ENCODE measurements at places on chromosomes 16 and 17.

GRCh38 chr16:72921620-72922019, 126.3 kb downstream of the ZFHX3 start:
- DNase-seq = peak; percentile 81

GRCh38 chr17:81131486-81132196, 33.7 kb upstream of the PVALEF start:
- DNase-seq = no peak

DNA sequence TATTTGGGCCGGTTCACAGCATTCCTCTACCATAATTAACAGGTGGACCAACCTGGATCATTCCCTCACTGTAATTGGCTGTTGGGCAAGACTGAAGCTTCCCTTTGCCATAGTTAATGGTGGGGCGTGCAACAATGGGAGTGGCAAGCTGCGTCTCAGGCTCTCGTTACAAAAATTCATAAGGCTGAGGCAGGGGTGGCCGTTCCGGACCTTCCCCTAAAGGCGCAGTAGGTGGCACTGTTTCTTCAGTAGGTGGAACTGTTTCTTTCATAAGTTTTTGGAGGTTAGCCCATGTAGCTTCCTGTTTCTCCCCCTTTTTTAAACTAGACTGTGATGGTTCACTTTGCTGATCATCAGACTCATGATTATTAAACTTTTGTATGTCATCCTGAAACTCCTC, 17.0 kb upstream of the TMC5 start:
- no peak for DNase-seq

DNA sequence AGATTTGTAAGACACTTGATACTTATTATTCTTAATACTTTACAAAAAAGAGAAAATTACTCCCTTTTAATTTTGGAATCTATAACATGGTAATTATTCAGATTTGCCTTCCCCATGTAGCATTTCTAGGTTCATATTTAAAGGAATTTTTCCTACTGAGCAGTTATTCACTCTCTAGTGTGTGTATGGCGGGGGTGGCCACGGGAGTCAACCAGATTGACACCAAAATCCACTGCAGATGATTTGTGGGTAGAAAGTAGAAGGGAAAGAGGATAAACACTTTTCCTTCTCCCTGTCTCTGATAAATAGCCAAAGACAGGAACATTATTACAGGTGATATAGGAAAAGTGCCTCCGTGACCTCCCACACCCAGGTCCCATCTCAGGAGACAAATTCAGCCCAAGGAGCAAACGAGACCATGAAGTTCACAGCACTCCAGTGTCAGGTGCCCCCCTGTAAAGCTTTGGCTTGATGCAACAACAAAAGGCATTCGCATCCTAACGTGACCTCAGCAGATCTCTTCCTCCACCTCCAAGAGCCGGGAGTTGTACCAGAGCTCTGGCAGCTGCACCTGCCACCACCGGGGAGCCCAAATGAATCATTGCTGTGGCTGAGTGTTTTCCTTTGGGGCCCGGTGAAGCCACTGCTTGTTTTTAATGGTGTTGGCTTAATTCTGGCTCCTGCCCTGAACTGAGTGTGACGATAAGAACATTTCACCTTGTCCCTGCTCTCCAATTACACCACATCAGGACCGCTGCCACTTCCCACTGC, 92.7 kb upstream of the NOL11 start:
- DNase-seq = no peak

- DNase-seq = peak; percentile 80
These were observed 224.9 kb downstream of the SEC14L1 start for GRCh38 chr17:77365584-77366186.

DNA sequence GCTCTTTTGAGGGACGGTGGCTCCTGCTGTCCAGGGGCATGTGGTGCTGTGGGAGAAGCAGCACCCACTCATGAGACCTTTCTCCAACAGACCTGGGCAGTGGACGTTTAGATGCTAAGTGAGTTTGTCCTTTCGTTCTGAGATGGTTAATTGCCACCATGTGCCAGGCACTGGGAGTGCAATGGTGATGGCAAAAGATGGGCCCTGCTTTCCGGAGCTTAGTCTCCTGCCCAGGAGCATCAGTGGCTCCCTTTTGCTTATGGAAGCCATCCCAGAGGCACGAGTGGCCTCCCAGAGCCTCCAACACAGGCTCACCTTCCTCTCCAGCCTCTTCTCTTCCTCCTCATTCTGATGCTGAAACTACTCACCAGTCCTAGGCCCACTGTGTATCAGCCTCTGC, 28.4 kb downstream of the CASKIN2 start:
- DNase-seq = no peak

DNA sequence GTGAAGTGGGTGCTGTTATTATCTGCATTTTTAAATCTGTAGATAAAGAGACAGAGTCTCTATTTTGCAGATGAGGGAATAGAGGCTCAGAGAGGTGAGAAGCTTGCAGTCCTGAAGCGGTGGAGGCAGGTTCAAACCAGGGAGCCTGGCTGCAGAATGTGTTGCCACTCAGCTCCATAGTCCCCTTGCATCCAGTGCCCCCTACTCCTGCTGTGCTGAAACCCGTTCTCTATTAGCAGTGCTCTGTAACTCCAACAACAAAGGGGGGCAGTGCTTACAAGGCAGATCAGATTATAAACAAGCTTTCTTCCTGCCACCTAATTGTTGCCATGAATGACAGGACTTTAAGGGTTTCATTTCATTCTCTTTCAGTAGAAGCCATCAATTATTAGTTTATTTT, 118.1 kb upstream of the CACNG3 start:
- no peak for DNase-seq

GRCh38 chr17:27512511-27513346, 56.5 kb downstream of the KSR1 start:
- DNase-seq = peak; percentile 34

DNA sequence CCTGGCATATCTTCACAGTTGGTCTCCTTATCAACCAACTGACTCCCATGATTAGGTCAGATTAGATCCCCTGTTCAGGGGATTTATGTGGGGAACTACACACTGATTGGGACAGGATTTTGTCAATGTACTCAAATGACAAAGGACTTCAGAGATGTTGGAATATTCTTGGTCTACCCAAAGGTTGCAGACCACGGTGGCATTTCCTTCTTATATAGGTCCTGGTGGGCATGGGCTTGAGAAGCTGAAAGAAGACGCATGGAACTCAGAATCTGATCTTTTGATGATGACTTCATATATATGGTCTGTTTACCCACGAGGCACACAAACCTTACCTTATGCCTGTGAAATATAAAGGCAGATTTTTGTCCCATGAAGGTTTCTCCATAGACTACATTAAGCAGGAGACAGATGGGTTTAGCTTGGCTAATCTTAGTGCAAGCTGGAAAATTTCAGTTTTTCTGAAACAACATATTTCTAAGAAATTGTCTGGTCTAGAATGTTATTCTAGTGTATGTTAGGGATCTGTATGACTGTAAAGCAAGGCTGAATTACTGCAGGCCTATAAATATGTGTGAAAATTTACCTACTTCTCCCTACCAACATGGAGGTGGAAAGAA, 33.5 kb downstream of the HLF start:
- no peak for DNase-seq

GRCh38 chr17:82534401-82534812, 14.9 kb downstream of the FOXK2 start:
- no peak for DNase-seq

GRCh38 chr17:44081681-44082080, 11.1 kb downstream of the G6PC3 start:
- no peak for DNase-seq

- no peak for DNase-seq
These were observed 89.3 kb upstream of the CDYL2 start for GRCh38 chr16:80893686-80894085.

DNA sequence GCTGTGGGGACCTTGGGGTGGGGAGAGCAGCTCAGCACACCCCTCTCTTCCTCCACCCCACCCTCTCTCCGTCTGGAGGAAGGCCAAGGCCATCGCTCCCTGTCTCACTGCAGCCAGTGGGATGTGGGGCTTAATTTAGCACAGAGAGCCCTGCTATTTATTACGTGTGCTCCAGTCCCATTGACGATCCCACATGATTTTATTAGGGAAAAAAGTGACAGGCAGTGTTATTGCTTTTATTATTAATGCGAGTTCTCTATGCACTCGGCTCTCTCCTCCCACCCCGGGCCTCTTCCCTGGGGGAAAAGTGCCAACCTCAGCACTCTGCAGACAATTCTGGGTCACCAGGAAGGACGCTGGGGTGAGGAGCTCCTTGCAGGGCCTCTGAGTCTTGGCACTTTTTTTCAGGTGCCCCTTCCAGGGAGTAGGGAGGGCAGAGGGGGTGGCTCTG, 57.3 kb downstream of the MGAT5B start:
- DNase-seq = no peak

- DNase-seq = no peak
These were observed 60.4 kb upstream of the RPH3AL start for GRCh38 chr17:413016-413350.

DNA sequence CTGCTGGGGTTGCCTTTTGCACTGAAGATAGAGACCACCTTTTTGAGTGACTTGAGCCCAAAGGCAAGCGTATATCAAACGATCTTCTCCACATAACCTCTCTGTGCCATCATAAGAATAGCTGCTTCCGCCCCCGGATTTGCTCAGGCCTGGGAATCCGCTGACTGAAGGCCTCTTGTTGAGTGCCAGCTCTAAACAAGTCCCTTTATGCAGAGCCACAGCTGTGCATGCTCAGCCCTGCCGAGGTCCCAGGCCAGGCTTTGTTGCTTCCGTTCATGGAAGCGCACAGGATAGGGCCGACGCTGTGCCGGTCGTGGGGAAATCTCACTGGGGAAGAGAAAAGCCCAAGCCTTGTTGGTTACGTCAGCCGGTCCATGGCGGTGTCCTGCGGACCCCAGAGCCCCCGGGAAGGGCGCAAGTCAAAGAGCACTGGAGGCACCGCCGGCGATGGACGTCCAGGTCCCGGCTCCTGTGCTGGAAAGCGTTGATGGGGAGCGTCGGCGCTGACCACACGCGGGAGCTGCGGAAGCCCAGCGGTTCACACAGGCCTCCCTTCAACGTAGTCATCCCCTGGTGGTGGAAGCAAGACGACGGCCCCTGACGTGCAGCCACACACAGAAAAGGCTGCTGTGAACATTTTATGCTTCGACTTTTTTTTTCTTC, 23.5 kb upstream of the RPL13 start:
- no peak for DNase-seq

DNA sequence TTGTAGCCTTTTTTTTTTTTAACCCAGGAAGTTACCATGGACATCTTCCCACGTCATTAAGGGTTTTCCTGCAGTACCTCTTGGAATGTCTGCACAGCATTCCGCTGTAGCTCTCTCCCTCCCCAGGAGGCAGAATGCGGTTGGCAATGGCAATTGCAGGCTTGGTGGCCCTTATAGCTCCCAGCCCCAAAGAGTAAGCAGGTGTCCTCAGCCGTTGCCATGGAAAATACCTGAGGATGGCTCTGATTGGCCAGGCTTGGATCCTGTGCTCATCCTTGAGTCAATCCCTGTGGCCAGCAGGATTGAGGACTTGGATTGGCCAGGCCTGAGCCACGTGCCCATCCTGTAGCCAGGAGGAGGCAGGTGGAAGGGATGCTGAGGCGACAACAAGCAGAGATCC, 15.5 kb upstream of the TIMP2 start:
- peak; percentile 75 for DNase-seq

GRCh38 chr17:2008332-2009126, 16.6 kb downstream of the RTN4RL1 start:
- DNase-seq = no peak

- DNase-seq = peak; percentile 44
These were observed 11.0 kb downstream of the CHMP6 start for GRCh38 chr17:81002409-81003361.

DNA sequence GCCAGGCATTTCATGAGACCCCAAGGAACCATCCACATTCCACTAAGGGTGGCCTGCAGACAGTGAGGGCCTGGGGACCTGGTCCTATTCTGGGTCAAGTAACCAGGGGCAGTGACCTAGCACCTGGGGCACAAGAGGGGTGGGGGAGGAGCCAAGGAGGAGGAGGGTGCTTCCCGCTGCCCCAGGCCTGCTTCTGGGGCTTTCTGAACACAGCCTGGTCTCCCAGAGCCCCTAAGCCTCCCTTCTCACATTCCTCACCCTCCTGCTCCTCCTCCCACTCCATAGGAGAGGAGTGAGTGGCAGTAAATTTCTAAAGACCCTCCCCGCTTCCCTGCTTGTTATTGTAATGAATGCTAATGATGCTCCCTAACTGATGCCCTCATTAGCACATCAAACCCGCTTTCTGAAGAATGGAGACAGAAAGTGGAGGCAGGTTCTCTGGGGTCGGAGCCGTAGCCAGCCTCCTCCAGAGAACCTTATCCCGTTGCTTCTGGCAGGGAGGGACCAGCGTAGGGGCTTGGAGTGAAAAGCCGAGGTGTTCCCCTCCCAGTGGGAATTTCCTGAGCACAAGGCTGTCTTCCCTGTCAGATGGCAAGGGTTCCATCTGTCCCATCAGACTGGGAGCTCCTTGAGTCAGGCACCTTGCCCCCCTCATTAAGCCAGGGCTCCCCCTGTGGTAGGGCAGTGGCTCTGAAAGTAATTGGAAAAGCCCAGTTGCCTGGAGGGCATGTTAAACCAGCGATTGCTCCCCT, 3.7 kb upstream of the SRCIN1 start:
- no peak for DNase-seq

- DNase-seq = peak; percentile 87
These were observed 38.6 kb downstream of the USP10 start for GRCh38 chr16:84738255-84739038.

DNA sequence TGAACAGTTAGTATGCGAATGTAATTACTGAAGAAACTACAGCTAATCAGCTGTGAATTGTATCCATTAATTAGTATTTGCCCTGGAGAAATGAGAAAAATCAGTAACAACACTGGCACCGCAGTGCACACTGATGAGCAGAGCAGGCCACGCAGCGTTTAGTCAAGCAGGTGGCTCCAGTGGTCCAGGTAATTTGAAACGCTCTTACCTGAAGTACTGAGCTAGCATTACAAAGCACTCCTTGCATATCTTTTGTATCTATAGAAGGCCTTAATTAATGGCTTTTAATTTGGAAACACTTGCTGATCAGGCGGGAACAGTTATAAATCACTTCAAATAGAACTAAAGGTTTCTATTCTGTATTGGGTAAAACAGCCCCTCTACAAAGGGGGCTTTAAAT, 76.4 kb downstream of the TOX3 start:
- no peak for DNase-seq

GRCh38 chr17:31792007-31792585, 66.9 kb downstream of the COPRS start:
- no peak for DNase-seq

DNA sequence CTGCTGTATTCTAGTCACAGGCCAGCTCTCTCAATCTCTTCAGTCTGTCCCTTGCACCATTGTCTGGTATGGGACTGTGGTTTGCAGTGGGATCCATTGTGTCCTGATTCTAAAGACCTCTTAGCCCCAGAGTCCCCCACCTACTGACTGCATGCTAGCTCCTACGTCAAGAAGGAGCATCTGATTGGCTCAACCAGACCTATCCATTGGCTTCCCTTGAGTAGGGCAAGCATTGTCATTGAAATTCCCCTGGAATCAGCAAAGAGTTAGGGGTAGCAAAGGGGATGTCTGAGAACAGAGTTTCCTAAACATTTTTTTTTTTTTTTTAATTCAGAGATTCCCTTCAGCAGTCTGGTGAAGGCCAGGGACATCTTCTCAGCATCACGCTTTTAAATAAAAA, 175.3 kb upstream of the MPHOSPH6 start:
- no peak for DNase-seq
